ENCODE measurements at places on chromosomes 5 and 9.

- no peak for DNase-seq
These were observed 779 bp upstream of the CTNNA1 start for GRCh38 chr5:138752341-138752950.

GRCh38 chr5:24059006-24059405 is 551.6 kb downstream of the PRDM9 start:
- no peak for DNase-seq

- DNase-seq = no peak
These were observed 10.1 kb upstream of the GRIA1 start for GRCh38 chr5:153480401-153480800.

- no peak for DNase-seq
These were observed 159.8 kb upstream of the GAS1 start for GRCh38 chr9:87107072-87107471.

DNA sequence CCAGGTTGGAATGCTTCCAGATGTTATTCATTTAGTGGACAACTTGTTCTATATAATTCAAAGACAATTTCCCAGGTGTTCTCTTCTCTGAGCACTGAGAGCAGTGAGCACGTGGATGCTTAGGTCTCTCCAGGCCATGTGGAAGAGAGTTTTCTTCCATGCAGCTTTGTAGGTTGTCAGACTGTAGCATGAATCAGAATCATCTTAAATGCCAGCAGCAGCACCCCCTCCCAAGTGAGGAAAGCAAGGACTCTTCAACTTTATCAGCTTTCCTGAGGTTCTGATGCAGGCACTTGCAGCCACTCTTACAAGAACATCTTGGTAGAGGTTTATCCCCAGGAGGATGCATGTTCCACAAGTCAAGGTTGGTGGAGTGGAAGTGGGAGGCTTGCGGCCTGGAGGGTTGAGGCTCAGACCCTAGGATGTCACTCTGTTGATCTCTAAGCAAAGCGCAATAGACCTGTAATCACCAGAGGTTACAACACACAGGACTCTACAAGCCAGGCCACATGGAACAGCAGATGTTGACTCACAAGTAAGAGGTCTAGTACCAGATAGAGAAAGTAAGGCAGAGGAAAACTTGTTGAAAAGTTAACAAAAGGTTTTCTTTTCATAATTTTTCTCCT is 47.7 kb downstream of the UGCG start:
- no peak for DNase-seq

GRCh38 chr5:37662789-37663485 is 176.9 kb downstream of the GDNF start:
- no peak for DNase-seq

DNA sequence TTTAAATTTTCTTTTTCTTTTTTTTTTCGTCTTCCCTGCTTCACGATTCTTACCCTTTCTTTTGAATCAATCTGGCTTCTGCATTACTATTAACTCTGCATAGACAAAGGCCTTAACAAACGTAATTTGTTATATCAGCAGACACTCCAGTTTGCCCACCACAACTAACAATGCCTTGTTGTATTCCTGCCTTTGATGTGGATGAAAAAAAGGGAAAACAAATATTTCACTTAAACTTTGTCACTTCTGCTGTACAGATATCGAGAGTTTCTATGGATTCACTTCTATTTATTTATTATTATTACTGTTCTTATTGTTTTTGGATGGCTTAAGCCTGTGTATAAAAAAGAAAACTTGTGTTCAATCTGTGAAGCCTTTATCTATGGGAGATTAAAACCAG is 352.2 kb downstream of the NTRK2 start:
- DNase-seq = no peak

DNA sequence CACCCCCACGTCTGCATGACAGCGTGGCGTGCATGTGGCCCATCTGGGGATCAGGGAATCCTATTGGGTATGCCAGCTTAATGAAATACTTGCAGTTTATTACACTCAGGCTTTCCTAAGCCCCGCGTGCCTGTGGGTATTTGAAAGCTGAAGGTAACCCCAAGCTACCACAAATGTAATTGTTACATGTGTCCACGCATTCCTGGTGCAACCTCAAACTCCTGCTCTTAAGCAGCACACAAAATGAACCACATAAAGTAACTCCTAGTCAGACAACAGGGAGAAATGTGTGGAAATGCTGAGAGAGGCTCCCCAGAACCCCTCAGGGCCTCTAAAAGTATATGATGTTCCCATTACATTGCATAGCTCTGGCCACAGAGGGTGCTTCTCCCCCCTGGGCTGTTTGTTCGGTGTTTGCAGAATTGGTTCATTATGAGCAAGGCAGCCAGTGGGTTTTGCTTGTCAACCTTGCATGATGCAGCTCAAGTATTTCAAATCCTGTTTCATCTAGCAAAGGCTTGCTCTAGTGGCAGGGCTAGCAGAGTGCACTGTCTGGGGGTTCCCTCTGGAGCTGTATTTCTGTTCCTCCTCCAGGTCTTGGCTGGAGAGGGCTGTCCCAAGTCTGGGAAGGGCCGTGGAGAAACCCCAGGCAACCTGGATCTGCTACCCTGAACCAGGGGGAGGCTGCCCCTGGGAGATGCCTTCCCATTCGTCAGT is 1.8 kb upstream of the DCANP1 start:
- DNase-seq = no peak

DNA sequence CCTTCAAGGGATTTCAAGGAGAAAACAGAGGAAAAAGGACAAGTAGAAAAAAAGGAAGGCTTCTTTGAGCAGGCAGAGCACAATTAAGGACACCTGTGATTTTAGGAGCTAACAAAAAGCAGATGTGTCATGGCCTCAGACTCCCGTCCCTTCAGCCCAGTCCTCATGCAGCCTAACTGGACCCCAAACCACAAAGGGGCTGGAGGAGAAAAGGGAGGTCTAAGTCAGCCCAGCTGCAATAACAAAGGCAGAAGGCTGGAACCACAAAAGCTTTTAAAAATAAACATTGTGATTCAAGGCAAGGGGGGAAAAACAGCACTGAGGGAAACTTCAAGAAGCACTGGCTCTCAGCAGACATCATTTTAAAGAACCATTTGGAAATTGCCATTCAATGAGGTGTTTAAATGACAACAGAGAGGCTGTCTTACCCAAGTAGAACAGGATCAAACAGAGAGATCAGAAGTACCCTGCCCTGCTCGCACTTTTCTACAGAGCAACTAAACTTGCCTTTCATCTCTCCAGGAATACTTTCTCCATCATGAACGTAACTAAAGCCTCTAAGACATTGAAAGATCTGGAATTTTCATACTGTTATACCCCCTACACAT is 89.3 kb downstream of the SEMA5A start:
- DNase-seq = no peak

GRCh38 chr5:71993600-71993999 is 113.7 kb upstream of the MAP1B start:
- no peak for DNase-seq

DNA sequence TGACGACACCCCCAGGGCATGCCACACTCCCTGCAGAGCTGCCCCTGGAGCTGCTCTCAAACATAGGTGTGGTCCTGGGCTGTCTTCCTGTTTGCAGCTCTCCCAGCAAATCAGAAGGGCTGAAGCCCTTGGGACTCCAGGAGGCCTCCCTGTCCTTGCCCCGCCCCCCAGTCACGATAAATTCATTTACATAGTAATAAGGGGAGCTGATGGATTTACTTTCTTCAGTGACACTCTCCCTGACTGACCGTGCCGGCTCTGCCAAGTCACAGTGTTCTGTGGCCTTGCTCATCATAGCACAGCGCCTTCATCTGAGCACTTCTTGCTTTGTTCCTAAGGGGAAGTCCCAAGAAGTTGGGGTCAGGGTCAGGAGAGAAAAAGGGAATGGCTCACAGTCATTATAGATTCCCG is 121.4 kb downstream of the ENC1 start:
- no peak for DNase-seq

DNA sequence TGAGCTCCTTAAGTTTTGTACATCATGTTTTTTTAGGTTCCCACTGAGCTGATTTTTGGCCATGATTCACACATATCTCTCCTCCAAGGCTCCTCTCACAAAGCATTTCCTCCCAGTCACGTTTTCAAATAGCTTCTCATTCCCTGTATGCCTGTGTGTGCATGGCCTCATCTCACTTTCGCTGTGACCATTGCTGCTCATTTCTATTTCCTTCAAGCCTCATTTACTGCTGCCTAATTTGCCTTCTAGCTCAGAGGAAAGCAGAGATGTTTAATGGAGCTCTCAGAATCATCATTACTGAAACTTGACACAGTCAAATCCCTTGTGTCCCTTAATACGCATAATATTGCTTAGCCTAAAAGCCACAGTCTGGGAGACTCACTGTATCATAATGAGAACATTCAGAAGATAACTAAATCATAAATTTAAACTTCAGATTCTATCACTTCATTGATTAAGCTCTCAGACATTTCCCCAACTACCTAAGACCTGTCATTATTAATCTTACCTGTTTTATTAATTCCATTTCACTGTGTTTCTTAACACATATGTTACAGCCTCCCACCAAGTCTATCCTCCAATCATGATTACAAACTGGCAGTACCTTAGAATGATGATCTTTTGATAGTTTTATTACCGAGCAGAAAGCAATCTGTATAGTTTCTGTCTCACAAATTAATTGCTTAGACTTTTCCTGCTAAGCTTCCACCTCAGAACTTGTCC is 278.3 kb upstream of the PTGER4 start:
- DNase-seq = no peak

- DNase-seq = no peak
These were observed 3.2 kb upstream of the NRARP start for GRCh38 chr9:137305060-137305797.

DNA sequence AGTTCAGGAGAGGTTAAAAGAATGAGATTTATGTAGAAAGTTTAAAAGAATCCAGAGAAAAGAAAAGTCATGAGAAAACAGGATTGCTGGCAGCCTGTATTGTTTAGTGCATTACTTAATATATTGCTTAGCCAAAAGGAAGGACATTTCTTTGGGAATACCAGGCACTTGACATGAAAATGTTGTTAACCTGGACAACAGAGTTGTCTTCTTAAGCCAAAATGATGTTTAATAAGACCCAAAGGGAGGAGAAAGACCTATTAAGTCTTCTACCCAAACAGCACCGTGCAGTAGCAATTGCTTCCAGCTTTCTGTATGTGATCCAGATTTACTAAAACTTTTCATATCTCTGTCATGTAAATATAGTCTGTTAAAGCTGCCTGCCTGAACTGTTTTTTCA is 74.0 kb upstream of the PRLR start:
- DNase-seq = no peak

- DNase-seq = no peak
These were observed 5.0 kb downstream of the RELL2 start for GRCh38 chr5:141641634-141642267.

GRCh38 chr5:56262279-56262678 is 29.1 kb upstream of the ANKRD55 start:
- DNase-seq = no peak

- no peak for DNase-seq
These were observed 118.0 kb downstream of the PRKACG start for GRCh38 chr9:68895741-68896478.

- DNase-seq = no peak
These were observed 167.5 kb downstream of the SYK start for GRCh38 chr9:90969021-90969675.

DNA sequence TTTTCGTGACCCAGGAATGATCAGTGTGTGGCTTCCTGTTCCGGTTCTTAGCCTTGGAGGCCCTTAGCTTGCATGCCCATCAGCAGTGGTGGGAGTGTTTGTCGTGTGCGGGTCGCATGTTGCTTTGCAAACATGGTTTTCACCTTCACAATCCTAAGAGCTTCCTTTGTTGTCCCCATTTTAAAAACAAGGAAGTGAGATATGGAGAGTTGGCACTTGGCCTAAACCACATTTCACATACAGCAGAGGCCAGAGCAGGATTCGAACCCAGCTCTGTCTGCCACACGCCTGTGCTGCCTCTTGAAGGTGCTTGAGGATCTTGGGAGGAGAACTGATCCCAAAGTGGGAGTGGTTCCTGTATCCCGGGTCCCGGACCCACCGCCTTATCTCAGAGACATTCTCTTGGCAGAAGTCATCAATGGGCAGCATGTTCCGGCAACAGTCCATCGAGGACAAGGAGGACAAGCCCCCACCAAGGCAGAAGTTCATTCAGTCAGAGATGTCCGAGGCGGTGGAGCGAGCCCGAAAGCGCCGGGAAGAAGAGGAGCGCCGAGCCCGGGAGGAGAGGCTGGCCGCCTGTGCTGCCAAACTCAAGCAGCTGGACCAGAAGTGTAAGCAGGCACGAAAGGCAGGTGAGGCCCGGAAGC is 38.2 kb upstream of the POMT1 start:
- no peak for DNase-seq

DNA sequence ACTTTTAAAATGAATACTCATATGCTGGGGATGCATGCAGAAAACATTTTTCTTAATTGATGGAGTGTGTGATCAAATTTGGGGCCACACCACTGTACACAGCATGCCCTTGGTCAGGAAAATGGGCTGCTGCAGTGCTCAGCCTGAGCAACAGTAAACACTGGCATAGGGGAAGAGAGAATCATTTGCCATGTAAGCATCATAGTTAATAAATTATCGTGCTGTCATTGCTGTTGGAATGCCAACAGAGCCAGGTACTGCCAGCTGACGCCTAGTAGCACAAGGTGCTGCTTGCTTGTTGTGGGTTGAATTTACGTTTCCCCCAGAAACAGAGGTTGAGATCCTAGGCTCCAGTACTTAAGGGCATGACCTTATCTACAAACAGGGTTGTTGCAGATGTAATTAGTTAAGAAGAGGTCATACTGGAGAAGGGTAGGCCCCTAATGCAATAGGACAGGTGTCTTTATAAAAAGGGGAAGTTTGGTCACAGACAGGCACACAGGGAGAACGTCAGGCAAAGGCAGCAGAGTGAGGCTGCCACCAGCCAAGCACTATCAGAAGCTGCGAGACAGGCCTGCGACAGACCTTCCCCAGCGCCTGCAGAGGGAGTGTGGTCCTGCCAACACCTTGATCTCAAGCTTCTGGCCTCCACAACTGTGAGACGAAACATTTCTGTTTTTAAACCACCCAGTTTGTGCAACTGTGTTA is 25.3 kb downstream of the DAP start:
- no peak for DNase-seq

DNA sequence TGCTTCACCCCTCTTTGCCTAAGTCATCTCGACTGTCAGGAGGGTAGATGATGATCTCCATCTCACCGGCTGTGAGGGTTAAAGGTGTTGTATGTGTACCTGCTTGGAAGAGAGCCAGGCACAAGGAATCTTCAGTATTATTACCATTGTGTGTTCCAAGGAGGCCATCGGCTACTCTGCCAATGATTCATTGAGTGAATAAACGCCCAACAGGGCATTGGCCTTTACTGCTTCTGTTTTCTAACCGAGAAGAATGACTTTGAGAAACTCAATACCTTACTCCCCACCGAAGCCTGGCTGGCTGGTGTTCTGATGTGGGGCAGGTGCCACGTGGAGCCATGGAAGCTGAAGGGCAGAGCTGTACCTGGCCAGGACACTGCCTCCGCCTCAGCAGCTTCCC is 228.8 kb downstream of the SNX18 start:
- no peak for DNase-seq

DNA sequence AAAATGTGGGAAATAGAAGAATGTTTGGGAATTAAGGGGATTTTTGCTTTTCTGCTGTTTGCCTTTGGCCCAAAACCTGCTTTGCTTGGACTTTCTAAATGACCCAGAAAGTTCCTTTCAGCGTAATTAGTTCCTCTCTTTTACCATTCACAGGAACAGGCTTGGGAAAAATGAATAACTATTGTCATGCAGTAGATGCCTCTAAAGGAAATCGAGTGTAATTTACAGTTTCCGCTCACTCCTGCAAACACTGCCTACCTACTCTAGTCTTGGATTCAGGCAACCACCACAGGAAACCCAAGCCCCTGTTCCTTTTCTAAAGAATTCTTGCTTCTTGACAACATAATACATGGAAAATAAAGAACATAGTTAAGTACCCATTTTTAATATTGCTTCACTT is 25.0 kb downstream of the TTC23L start:
- no peak for DNase-seq
